ENCODE measurements at places on chromosomes 4 and X.

- no peak for DNase-seq
Measured at GRCh38 chrX:130098210-130098552, 12.1 kb downstream of the ELF4 start.

DNA sequence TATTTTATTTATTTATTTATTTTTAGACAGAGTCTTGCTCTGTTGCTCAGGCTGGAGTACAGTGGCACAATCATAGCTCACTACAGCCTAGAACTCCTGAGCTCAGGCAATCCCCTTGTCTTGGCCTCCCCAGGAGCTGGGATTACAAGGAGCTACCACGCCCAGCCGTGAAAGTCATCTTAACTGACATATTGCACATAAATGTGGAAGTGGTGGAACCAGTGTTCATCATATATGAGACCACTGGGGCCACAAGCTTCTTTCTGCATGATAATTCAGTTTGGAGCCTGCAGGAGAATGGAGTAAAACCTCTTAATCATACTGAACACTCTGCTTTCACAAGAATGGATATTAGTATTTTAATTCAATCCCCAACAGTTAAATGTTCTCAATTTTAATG is 12.5 kb upstream of the CTSO start:
- DNase-seq, result no peak

GRCh38 chrX:3748052-3748559 is 34.7 kb upstream of the PRKX start:
- no peak for DNase-seq

DNA sequence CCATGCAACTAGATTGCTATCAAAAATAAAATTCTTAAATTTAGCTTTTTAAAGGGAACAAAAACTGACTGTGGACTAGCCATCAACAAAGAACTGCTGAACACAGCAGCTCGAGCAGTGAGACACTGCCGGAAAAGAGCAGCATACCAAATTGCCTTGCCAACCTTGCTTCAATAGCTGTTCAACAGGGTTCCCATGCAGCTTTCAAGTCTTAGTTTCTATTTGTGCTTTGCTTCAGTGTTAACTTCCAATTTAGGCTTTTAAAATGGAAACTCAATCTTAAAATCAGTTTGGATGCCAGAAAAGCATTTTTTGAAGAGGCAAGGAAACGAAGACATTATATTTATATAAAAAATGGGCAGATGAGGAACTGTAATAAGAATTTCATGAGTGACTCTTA is 463.4 kb upstream of the MAGEB18 start:
- no peak for DNase-seq

GRCh38 chr4:96025011-96025410 is 185.1 kb downstream of the PDHA2 start:
- DNase-seq, result no peak

DNA sequence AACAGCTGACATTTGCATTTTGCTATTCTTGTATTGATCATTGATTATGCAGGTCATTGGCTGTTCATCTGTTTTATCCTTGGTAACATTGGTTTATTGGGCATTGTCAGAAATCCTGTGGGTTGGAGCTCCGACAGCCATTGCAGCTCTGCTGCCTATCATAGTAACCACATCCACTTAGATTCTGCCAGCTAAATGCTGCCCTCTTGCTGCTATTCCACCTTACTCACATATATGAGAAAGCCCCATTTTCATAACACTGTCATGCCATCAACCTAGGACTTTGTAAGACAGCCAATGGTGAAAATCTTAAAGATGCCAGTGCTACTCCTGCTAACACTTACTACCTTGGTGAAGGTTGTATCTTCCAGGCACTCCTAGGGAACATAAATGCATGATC is 187.3 kb upstream of the CXCL13 start:
- DNase-seq, result peak; percentile 16

GRCh38 chrX:133413218-133413925 is 1.9 kb downstream of the GPC4 start:
- DNase-seq, result peak; percentile 30

GRCh38 chr4:31946456-31946855 is 1226.3 kb downstream of the PCDH7 start:
- DNase-seq, result no peak

- no peak for DNase-seq
Measured at GRCh38 chr4:152155070-152155469, 380.8 kb downstream of the FBXW7 start.

- DNase-seq, result no peak
Measured at GRCh38 chr4:74105656-74106280, 6.8 kb upstream of the CXCL2 start.

GRCh38 chr4:145012841-145013240 is 85.2 kb downstream of the ANAPC10 start:
- DNase-seq, result peak; percentile 6

DNA sequence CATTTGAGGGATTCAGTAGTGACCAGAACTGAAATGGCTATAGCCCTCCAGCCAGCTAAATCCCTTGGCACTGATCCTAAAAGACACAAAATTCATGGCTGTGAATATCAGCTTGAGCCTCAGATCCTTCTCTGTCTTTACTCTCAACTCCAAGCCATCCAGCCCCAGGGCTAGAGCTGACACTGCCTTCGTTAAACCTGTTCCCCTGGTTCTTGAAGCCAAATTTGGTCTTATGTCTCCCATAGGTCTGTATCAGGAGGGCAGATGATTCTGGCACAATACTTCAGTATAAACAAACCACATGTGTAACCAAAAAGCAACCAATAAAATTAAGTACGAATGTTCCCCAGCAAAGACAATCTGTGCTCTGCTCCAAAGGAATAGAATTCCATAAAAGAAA is 78.0 kb downstream of the ANOS1 start:
- no peak for DNase-seq

GRCh38 chr4:17218786-17219185 is 293.1 kb downstream of the QDPR start:
- no peak for DNase-seq

- peak; percentile 49 for DNase-seq
Measured at GRCh38 chr4:108365551-108365950, 196.8 kb upstream of the LEF1 start.

DNA sequence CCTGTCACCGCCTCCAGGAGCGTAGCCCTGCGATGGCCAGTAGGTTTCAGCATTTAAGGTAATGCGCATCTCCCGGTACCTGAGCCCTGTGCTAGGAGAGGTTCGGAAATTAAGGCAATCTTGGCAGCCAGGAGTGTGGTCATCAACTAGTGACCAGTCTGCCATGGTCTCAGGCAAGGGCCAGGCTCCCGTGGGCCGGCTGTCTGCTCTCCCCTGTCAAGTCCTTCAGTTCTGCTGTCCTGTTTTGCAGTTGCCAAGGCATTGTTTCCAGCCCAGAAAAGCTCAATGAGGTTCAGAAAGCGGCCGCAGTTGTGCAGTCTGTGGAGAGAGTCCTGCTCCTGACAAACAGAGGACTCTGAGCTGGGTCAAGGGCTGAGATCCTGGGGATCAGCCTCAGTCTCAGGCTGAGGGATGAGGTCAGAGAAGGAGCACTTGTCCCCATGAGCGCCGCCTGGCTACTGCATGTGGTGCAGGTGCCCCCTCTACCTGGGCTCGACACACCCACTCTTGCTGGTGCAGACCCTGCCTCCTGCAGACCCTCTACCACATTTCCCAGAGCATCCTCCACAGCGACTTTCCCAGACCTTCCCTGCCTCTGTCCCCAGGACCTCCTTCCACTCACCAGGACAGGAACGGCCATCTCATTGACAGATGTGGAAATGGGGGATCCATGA is 53.4 kb upstream of the PSAPL1 start:
- peak; percentile 67 for DNase-seq

DNA sequence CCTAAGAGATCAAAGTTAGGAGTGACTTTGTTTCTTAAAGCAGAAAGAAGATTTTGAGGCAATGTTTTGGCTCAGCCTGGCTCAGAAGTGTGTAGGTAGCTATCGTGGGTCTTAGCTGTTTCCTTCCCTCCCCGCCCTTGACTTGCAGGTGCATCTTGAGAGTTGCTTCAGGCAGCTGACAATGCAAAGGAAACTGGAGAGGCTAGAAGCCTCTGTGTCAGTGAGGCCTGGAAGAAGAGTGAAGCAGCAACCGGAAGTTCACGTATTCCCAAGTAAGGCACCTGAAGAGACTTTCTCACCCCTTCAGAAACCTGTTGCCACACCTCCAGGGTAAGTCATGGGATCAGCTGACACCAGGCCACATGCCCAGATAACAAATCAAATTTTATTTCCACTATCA is 10.6 kb upstream of the XKRX start:
- no peak for DNase-seq

DNA sequence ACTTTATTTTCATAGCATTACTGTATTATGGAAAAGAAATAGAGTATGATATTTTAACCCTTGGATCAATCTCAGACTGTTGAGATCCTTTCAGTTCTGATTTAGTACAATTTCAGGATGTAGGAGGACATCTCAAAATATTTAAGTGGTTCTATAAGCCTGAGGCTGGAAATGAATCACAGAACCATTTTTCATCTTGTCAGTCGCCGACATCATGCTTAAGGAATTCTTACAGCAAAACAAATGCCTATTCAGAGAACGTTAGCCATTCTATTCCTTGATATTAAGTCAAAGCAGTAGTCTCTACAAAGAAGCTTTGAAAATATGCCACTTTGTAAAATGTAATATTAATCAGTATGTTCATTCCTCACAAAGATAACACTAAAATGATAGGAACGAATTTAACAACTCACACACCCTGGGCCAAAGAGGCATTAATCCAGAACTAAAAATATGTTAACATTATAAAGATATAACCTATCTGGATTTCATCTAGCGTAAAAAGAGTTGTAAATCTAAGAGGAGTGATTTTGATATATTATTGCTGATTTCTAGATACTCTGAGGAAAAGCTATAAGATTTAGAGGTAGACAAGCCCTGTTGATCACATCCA is 152.0 kb downstream of the GASK1B start:
- DNase-seq, result peak; percentile 49

- no peak for DNase-seq
Measured at GRCh38 chr4:15677507-15677988, 4.1 kb upstream of the FAM200B start.

GRCh38 chrX:65488495-65488894 is 46.1 kb downstream of the LAS1L start:
- DNase-seq, result no peak

GRCh38 chr4:184157322-184157721 is 60.4 kb downstream of the ENPP6 start:
- no peak for DNase-seq

DNA sequence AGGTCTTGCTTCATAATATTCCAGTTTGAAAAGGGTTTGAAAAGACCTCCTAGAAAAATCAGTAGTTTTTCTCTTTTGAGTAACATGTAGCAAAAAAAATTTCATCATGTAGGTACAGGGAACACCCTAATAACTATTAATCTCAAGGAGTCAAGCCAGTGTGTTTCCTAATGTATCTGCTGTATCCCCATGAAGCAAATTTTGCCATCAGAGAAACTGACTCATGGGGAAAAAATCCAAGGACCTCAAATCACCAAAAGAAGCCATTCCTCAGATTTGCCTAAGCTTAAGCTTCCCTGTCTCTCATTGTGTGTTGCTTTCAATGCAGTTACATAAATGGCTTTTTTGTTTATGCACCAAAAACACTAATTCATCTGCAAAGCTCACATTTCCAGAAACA is 29.7 kb downstream of the F9 start:
- no peak for DNase-seq
